ENCODE measurements at places on chromosomes 5 and 9. TPM values are rescaled to one million over a fixed set of nuclear protein-coding genes. Genes with fewer than 3 reads are reported as not detected.

- no peak for DNase-seq
These were observed 233.6 kb downstream of the SYK start for GRCh38 chr9:91034976-91035824.

- DNase-seq = no peak
These were observed 147.3 kb downstream of the KCTD16 start for GRCh38 chr5:144318011-144318410.

The PCDHGA12 gene
- total RNA-seq = 0.11 TPM

The CDH9 gene
- not detected for total RNA-seq

The FAM221B gene
- not detected for total RNA-seq
